GM12878 (cell line): ENCODE measurements at places on chromosomes 3 and 15. TPM values are rescaled to one million over a fixed set of nuclear protein-coding genes. Genes with fewer than 3 reads are reported as not detected.

Gene EFCAB12
- total RNA-seq = 0.61 and 0.67 TPM in 2 replicates

DNA sequence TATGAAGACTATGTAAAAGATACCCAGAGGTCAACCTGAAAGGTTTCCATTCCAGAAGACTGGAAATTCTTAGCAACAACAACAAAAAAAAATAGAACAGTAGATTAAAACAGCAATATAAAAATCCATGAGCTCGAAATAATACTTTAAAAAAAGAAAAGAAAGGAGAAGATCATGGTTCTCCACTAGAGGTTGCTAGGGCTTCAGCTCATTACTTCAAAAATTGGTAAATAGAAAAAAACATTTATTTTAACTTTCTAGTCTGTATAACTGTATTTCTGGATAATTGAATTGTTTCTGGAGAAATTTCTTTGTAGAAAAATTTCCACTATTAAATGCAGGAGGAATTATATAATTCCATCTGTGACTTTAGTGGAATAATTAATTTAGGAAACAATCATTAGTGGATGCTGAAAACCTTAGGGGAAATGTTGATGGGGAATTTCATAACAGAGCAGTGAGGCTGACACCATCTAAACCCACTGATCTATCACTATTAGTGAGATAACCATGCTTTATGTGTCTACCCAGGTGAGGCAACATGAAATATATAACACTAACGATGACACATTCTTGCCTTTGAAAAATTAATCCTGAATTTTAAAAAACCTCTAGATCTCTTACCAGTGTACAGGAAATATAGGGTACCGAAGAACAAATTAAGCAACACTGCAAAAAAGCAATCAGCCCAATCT lies 62.5 kb upstream of the SNRK start:
- H3K27ac ChIP-seq = no peak overlapping the region
- no peaks in the 10 kb centered on the region for H3K4me1 ChIP-seq
- no peaks in the 10 kb centered on the region for H3K36me3 ChIP-seq

DNA sequence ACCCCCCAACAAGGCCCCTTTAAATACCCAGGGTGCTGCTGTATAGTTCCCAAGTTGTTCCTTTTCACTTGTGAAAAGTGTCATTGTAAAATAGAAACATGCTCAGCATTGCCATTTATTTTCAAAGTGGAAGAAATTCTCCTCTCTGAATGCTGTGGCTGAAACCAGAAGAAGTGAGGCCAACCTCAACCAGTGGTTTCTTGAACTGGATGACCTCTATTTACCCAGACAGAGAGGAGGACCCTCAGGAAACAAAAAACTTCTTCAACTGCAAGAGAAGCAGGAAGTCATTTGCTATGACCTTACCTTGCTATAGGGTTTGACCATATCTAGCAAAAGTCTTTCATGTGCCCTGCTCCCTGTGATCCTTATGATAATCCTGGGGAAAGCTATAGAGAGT lies 209.7 kb upstream of the RARB start:
- H3K27ac ChIP-seq = no peak overlapping the region
- DNase-seq = no peak
- H3K4me1 ChIP-seq = no peaks in the 10 kb centered on the region
- no peaks in the 10 kb centered on the region for H3K27me3 ChIP-seq
- H3K36me3 ChIP-seq = no peaks in the 10 kb centered on the region

DNA sequence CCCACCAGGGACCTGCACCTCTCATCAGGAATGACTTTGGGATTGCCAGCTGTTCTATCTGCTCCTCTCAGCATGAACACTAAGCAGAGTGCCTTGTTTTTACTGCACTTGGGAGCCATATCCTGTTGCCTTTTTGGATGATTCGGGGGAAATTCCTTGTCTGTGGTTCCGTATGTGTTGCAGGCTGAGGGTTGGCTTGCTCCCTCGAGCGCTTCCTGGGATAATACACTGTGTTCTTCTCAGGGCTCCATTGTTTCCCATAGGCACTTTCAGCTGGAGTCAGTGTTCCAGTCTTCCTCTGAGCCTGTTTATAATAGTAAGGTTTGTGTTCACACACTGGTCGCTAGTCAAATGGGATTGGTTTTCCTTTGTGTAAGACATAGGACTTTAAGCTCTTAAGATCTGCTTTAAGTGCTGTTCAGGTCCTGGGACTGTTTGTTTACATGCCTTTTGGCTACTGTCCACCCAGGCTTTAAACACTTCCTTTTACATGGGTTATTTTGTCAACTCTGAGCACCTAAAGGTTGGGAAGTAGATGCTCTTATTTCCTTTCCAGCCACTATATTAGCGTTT lies 23.4 kb downstream of the BOC start:
- no peaks in the 10 kb centered on the region for H3K36me3 ChIP-seq
- H3K27me3 ChIP-seq = peaks cover 2% of the 10 kb centered on the region; the same call in 1 of the 2 replicates
- H3K4me3 ChIP-seq = no peak overlapping the region
- DNase-seq = no peak
- H3K27ac ChIP-seq = no peak overlapping the region

Gene KNG1
- total RNA-seq = 0.21 and 0.24 TPM in 2 replicates

Gene ZNF280D
- total RNA-seq = 18.6 and 19.5 TPM in 2 replicates

DNA sequence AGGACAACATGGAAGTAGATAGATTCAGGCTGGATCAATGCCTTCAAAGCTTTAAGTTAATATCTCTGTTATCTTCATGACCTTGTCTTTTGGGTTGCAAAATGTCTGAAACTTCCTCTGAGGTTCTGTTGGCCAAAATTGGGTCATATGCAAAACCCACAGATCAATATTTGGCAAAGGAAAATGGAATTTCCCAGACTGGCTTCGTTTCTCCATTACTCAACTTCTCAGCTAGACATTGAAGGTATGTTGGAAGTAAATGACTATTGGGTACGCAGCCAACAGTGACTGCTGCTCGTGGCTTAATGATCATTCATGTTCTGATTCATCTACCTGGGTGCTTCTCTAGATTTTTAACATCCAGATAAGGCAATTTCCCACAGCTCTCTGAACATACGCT lies 675.4 kb upstream of the SGO1 start:
- no peaks in the 10 kb centered on the region for H3K4me1 ChIP-seq
- H3K27ac ChIP-seq = no peak overlapping the region

Gene GOLGA6L7
- total RNA-seq = not detected in 2 replicates

DNA sequence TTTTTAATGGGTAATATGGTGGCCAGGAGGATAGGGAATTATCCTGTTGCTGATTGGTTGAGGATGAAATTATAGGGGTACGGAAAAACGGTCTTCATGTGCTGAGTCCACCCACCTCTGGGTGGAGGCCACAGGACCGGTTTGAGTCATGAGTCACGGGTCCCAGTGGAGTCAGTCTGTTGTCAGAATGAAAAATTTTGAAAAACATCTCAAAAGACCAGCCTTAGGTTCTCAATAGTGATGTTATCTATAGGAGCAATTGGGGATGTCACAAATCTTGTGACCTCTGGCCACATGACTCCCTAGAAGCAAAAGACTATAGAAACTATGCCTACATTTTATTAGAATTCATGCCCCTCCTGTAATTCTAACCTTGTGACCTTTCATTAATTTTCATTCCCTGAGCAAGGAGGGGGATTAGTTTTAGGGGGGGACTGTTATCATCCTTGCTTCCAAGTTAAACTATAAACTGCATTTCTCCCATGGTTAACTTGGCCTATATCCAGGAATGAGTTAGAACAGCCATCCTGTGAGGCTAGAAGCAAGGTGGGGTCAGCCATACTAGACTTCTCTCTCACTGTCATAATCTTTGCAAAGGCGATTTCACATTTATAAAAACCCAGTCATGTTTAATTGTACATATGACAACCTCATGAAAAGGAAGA lies 101.2 kb downstream of the TCF12 start:
- H3K4me3 ChIP-seq = no peak overlapping the region
- H3K27ac ChIP-seq = no peak overlapping the region
- no peaks in the 10 kb centered on the region for H3K36me3 ChIP-seq
- no peak for DNase-seq
- no peaks in the 10 kb centered on the region for H3K4me1 ChIP-seq

Gene TMEM108
- not detected in 2 replicates for total RNA-seq

DNA sequence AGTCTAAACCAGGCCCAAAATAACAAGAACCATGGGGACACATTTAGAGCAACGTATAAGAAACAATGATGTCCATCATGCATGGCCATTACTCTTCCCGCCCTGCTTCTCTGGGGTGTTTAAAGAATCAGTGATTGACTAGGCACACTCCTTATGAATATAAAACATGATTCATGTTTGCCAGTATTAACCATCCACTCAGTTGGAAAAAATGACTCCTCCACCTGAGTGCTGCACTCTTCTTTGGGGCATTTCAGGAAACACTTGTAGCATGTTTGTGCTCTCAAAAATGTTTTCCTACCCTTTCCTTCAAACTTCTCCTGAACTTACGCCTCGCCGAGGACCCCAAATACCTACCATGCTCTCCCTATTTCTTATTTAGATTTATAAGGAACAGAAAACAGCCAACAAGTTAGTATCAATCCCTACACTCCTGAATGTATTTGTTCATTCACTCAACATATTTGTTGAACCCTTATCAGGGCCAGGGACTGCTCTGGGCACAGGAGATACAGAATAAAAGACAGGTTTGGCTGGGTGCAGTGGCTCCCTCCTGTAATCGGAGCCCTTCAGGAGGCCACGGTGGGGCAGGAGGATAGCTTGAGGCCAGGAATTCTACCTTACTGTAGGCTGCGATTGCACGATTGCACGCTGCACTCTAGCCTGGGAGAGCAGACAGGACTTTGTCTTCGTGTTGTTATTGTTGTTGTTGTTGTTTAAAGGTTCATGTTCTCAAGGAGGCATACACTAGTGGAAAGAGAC lies 137.0 kb downstream of the TMCO5A start:
- no peaks in the 10 kb centered on the region for H3K27me3 ChIP-seq
- H3K4me3 ChIP-seq = no peak overlapping the region
- H3K4me1 ChIP-seq = peaks cover 25% of the 10 kb centered on the region
- H3K27ac ChIP-seq = no peak overlapping the region

Gene RPL39L
- 20.4 and 22.1 TPM in 2 replicates for total RNA-seq

DNA sequence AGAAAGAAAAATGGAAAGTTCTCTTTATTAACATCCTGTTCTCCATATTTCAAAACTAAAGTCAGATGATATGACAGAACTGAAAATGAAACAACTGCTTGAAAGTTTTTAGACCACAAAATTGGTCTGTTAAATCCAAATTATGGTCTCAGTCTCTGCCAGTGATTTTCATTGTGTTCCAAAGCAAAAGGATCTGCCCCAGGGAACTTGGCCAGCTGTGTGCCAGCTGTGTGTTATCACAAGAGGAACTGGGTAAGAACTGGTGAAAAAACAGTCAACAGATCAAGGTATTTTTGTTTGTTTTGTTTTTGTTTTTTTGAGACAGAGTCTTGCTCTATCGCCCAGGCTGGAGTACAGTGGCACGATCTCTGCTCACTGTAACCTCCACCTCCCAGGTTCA lies 323.3 kb downstream of the CTNNB1 start:
- peak overlapping the region; percentile 3 for H3K27ac ChIP-seq
- peak overlapping the region; percentile 18; the same call in 1 of the 2 replicates for H3K4me3 ChIP-seq
- peak; percentile 53 for DNase-seq
- no peaks in the 10 kb centered on the region for H3K36me3 ChIP-seq

DNA sequence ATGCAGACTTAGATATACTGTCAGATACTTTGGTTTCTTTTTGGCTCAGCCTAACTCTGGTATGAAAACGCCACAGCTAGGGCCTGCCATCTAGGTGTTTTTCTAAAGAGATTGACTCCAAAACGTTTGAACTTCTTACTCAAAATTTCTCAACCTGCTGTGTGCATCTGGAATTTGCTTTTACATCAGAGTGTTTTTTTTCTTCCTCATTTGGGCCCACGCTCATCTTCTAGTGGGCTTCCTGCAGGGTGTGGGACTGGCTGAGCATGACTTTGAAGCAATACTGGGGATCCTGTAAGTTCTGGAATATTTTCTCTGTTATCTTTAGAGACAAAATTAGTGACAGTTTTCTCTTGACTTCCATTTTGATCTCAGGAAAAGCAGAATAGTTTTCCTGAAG lies 117.8 kb downstream of the NR1D2 start:
- no peaks in the 10 kb centered on the region for H3K27me3 ChIP-seq
- no peaks in the 10 kb centered on the region for H3K4me1 ChIP-seq
- no peak overlapping the region for H3K4me3 ChIP-seq
- no peak overlapping the region for H3K27ac ChIP-seq
- no peak for DNase-seq
- H3K36me3 ChIP-seq = no peaks in the 10 kb centered on the region

Gene COL8A1
- total RNA-seq = 0.10 and 0.13 TPM in 2 replicates

DNA sequence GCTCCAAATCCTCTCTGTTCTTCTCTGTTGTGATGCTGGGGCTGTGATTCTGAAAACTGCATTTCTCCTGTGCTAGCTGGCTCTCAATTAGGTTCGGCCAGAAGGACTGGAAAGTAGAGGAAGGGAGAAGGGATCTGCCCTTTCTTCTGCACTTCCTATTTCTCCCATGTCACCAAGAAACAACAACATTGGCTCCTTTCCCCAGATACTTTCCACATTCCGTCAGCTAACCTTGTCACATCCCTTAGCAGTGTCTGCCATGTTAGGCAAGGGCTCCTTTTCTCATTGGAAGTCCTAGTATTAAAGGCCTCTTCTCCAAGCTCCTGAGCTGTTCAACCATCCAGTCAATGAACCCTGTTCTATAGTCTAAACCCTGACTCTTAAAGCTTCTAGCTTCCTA lies 171.1 kb downstream of the ZNF621 start:
- DNase-seq = no peak
- 0 out of 2 replicates have a peak, but pooled peaks cover 3% of the 10 kb centered on the region for H3K27me3 ChIP-seq
- no peaks in the 10 kb centered on the region for H3K36me3 ChIP-seq
- H3K4me3 ChIP-seq = no peak overlapping the region

- no peaks in the 10 kb centered on the region for H3K36me3 ChIP-seq
- H3K4me1 ChIP-seq = no peaks in the 10 kb centered on the region
- H3K27me3 ChIP-seq = 0 out of 2 replicates have a peak, but pooled peaks cover 2% of the 10 kb centered on the region
These were observed 51.6 kb upstream of the FSIP1 start for GRCh38 chr15:39834256-39834655.

Gene ITIH3
- total RNA-seq = 0.15 and 0.27 TPM in 2 replicates

DNA sequence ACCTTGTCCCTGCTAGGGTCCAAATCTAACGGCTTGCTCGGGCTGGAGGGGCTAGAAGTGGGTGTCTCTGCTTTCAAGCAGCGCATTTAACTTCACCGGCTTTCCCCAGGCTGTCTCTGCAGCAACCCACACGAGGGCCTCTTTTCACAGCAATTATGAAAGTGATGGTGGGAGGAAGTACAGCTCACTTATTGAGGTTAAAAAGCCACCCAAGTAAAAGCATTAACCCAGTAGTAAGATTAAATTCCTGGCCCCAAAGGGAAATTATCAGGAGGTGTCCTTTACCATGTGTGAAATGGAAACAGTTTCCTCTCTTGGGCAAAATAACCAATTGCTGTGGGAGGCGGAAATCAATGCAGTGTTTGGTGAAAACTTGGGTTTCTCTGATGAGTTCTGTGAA lies 41.1 kb downstream of the NGRN start:
- H3K4me3 ChIP-seq = peak overlapping the region; percentile 17; the same call in 1 of the 2 replicates
- H3K27ac ChIP-seq = peak overlapping the region; percentile 60
- no peaks in the 10 kb centered on the region for H3K27me3 ChIP-seq

GRCh38 chr15:76335307-76336253 lies 993 bp upstream of the ISL2 start:
- H3K36me3 ChIP-seq = no peaks in the 10 kb centered on the region
- H3K4me1 ChIP-seq = peaks cover 22% of the 10 kb centered on the region
- peak overlapping the region; percentile 51 for H3K27ac ChIP-seq

GRCh38 chr15:90059208-90059985 lies 42.9 kb downstream of the IDH2 start:
- H3K27ac ChIP-seq = peak overlapping the region; percentile 91
- H3K36me3 ChIP-seq = peaks cover 4% of the 10 kb centered on the region
- H3K27me3 ChIP-seq = no peaks in the 10 kb centered on the region
- DNase-seq = peak; percentile 97
- peaks cover 60% of the 10 kb centered on the region for H3K4me1 ChIP-seq
